ENCODE measurements at places on chromosomes 11 and 22.

DNA sequence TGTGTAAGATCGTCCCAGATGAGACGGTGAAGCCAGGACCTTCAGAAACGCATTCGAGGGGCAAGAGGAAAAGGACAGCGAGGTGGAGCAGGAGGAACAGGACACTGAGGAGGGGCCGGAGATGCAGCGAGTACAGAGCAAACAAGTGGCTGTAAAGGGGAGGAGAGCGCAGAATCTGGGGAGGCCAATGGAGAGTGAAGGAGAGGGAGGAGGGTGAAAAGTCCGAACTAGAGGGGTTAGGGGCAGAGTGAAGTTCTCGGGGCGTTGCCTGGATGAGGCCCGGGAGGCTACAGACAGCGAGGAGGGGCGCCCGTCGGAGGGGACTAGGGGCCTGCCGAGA lies 8.8 kb upstream of the PPIL2 start:
- DNase-seq = no peak

- DNase-seq = no peak
Measured at GRCh38 chr22:49513358-49513851, 314.3 kb downstream of the BRD1 start.

DNA sequence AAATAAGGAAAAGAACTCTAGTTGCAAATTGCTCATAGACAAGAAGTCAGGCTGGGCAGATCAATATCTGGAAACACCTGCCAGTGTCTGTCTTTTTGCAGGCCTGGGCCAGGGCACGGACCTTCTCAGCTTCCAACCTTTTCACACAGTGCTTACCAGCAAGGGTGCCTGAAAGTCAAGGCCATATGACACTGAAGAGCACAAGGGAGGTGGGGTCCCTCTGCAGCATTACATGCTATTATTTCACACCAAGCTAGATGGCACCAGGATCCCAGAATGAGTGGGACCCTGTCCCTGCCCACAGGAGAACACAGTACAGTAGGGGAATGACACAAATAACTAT lies 5.9 kb upstream of the PEX26 start:
- DNase-seq = no peak

DNA sequence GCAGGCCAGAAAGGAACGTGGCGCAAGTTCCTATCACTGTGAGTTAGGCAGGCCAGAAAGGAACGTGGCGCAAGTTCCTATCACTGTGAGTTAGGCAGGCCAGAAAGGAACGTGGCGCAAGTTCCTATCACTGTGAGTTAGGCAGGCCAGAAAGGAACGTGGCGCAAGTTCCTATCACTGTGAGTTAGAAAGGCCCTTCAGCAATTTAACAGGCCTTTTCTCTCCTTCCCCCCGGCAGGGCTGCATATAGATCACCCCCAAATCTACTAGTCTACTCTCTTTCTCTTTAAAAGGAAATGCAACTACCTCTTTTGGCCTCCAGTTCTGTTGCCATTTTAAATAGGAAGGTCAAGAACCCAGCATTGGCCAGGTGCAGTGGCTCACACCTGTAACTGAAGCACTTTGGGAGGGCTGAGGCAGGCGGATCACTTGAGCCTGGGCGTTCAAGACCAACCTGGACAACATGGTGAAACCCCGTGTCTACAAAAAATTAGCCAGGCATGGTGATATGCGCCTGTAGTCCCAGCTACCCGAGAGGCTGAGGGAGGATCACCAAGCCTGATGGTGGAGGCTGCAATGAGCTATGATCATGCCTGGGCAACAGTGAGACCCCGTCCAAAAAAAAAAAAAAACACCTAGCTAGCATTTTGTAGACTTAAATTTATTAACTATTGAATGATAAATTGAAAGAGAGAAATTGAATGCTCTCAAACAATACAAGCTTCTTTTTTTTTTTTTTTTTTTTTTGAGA lies 14.9 kb downstream of the FAM118B start:
- no peak for DNase-seq

DNA sequence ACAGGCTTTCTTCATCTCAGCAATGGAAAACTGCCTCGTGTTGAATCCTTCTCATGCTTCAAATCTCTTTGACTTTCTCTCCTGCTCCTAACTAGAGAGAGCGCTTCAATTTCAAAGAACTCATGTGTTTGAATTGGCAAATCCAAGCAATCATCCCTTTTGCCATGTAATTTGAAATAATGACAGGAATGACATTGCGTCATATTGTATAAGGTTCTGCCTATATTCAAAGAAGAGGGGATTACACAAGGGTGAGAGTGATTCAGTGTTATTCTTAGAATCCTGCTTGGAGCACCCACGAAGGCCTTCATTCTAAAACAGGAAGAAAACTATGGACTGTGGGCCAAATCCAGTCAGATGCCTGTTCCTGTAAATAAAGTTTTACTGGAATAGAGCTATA lies 720.6 kb downstream of the JRKL start:
- DNase-seq = no peak

GRCh38 chr11:87110443-87111131 lies 72.9 kb downstream of the TMEM135 start:
- no peak for DNase-seq

Measured in mesothelial cell of epicardium (in vitro differentiated cells).